ENCODE measurements at places on chromosomes 7 and 10.

GRCh38 chr7:37198906-37199485 is 249.7 kb downstream of the ELMO1 start:
- DNase-seq = peak; percentile 87

- no peak for DNase-seq
Observed at GRCh38 chr10:84452003-84452402, 123.6 kb downstream of the CCSER2 start.

- no peak for DNase-seq
Observed at GRCh38 chr7:77727936-77728701, 31.9 kb downstream of the RSBN1L start.

- DNase-seq = peak; percentile 33
Observed at GRCh38 chr10:79346012-79346340, 1.3 kb upstream of the PPIF start.

- DNase-seq = no peak
Observed at GRCh38 chr10:127526161-127526560, 22.9 kb upstream of the NPS start.

- no peak for DNase-seq
Observed at GRCh38 chr10:48478980-48479811, 125.7 kb downstream of the ARHGAP22 start.

- no peak for DNase-seq
Observed at GRCh38 chr7:48506569-48506968, 335.3 kb downstream of the ABCA13 start.

DNA sequence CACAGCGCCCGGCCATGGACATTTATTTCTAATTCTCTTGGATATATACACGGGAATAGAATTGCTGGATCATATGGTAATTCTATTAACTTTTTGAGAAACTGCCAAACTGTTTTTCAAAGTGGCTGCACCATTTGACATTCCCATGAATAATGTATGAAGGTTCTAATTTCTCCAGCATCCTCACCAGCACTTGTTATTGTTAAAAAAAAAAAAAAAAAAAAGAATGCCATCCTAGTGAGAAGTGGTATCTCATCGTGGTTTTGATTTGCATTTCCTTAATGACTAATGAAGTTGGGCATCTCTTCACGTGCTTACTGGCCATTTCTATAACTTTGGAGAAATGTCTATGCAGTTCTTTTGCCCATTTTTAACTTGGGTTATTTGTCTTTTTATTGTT is 13.5 kb downstream of the CNNM2 start:
- DNase-seq = no peak

- DNase-seq = peak; percentile 54
Observed at GRCh38 chr10:71799608-71800453, 26.5 kb upstream of the VSIR start.

All from aorta (tissue), 5 donors.